CD4-positive, alpha-beta T cell treated with Interleukin-15 for 4 hours (primary cell): ENCODE measurements at places on chromosomes 13 and 19.
A peak's percentile ranks its signal among the peaks of the same experiment; 100 is the strongest.

GRCh38 chr13:41387576-41387975 is 69.8 kb upstream of the RGCC start:
- no peak for DNase-seq

DNA sequence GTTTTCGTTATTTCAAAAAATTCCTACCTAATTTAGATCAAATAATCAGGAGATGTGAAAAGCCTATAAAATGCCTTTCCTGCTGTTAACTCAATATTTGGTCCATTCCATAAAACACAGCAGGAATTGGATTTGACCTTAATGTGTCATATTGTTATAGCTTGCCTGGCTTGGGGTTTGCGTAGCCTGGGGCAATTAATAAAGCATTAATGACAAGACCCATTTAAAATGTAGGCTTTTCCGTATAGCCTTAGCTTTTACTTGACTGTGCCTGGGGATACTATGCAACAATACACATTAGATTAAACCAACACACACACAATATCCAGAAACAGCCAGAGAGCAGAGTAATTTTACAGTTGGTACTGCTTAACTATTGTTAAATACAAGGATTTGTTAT is 117.2 kb upstream of the MAB21L1 start:
- no peak for DNase-seq

- DNase-seq: no peak
These were observed 113.7 kb downstream of the RFC3 start for GRCh38 chr13:33931397-33932311.

DNA sequence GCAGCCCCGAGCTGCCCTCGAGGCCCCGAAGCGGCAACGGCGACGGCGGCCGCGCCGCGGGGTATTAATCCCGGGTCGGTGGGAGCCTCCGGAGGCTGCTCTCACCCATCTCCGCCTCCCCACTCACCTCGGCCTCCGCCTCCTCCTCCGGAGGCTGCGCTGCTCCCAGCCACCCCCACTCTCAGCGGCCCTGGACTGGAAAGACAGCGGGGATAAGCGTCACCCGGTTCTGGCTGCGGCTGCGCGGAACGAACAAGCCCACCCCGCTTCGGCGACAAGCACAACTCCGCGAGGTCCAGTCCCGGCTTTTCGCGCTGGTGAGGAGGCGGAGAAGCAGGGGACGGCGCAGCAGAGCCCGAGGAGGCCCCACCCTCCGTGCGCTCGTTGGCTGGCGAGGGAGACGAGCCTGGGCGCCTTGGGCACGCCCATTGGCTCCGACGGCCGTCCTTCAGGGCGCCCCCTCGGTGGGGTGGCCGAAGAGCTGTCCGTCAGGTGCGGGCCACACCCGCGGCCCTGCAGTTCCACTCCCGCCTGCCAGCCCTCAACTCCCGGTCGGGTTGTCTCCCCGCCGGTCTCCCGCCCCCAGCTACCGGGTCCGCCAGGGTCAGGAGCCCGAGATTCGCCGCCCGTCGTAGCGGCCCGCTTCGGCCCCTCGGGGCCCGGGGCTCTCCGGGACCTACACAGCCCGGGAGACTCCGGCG is at the start of gene ZMYM5:
TSS of gene ZMYM5 (minus strand) at position 327 of the 701 bp plus-strand sequence. CDS start 11,469 bp downstream, outside the sequence.
- DNase-seq: peak; percentile 96

- DNase-seq: no peak
These were observed 22.5 kb downstream of the DOT1L start for GRCh38 chr19:2186071-2186846.

- DNase-seq: no peak
These were observed 1730.9 kb downstream of the PCDH9 start for GRCh38 chr13:65499256-65499655.

DNA sequence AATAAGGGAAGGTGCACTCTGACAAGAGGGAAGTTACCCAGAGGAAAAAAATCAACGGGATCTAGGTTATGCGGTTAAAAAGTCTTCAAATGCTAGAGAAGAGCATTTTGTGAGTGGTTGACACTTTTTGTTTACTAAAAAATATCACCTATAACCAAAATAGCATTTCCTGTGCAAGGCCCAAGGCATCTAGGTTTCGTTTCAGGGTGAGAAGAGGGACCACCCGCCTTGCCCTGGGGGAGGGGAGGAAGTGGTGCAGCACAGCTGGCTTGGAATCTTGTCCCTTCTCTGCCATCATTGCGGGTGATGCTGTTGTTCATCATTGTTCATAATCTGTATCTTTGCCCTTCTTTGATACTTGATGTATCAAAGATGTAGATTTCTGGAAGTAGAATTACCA is 80.6 kb downstream of the NUFIP1 start:
- DNase-seq: no peak

- no peak for DNase-seq
These were observed 18.9 kb downstream of the CCDC97 start for GRCh38 chr19:41328842-41329225.

DNA sequence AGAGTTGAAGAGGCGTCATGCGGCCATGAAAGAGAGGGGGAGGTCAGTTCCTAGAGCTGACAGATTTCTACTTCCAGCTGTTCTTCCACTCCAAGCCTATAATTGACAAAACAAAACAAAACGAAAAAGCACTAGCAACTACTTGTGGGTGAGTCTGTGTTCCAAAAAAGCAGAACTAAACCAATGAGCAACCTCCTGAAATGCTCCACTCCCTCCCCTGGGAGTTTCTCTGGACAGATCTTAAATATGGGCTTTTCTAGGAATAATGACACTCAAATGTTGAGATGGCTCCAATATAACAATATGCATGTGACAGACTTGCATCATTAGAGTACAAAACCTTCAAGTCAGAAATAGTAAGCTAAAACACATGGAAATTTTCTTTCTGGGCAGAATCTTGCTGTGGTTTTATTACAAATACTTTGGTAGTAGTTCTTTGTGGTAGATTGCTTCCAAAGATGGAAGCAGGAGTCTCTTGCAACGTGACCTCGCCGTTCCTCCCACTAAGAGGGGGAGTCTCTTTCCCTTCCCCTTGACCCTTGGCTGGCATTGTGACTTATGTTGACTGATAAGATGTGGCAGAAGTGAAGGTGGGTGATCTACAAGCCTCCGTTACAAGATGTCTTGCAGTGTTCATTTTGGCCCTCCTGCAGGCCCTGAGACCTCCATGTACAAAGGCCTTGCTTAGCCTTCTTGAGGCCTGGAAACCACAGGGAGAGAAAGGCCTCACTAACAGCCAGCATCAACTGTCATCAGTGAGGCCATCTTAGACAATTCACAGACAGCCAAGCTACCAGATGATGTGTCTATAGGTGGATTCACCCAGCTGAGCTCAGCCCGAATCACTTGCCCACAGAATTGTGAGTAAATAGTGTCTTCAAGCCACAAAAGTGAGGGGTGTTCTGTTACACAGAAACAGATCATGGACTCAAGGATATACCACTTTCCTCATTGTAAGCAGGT is 173.1 kb upstream of the RFC3 start:
- no peak for DNase-seq

DNA sequence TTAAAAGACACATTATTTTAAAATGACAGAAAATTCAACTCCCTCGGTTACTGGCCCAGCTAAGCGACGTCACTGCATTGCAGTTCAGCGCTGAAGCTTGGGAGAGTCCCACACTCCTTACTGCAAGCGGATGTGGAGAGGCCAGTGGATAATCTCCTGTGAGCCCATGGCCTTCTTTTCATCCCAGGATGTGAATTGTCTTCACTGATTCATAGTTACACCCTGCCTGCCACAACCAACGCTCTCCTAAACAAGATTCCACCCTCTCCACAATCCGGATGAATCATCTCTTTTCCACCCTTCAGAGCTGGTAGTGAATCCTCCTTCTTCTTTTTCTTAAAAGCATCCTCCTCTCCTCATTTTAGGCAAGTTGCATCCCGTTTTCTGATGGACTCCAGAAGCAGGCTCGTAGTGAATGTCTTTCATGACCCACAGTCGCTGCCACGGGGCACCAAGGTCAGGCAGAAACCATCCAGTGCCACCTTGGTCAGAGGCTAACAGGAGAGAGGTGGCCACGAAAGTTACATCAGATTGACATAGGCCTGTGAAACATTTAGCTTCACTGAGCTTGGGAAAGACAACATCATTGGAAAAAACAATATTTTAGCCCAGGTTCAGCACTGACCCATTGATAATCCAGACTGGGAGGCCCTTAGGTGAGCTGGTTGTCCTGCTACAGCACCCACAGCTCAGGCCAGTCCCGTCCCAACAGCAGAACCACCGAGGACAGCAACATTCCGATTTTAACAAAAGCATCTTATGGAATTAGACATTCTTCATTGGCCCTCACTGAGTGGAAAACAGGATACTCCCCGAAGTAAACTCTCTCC is 2.0 kb downstream of the GJB2 start:
- no peak for DNase-seq

DNA sequence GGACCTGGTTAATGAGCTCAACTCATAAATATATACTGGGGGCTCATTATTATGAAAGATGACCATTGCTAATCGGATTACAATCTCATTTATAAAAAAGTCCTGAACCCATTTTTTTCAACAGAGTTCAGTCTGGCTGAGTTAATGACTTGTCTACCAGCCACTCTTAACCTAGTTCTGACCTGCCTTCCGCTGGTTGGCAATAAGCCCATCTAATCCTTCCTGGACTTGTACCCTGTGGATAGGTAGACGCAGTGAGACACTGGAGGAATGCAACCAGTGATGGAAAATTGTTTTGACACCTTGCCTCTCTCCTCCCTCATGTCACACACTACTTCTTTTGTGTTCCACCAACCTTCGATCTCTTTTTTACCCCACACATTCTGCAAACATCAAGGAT is 279.9 kb downstream of the FOXO1 start:
- DNase-seq: no peak

GRCh38 chr19:33819880-33820781 is 23.5 kb downstream of the KCTD15 start:
- peak; percentile 47 for DNase-seq

- no peak for DNase-seq
These were observed 614.4 kb upstream of the PCDH9 start for GRCh38 chr13:67844574-67844973.

GRCh38 chr13:28099396-28100149 is 803 bp downstream of the FLT3 start:
- no peak for DNase-seq

GRCh38 chr13:39273953-39274738 is 235.9 kb downstream of the NHLRC3 start:
- DNase-seq: no peak

DNA sequence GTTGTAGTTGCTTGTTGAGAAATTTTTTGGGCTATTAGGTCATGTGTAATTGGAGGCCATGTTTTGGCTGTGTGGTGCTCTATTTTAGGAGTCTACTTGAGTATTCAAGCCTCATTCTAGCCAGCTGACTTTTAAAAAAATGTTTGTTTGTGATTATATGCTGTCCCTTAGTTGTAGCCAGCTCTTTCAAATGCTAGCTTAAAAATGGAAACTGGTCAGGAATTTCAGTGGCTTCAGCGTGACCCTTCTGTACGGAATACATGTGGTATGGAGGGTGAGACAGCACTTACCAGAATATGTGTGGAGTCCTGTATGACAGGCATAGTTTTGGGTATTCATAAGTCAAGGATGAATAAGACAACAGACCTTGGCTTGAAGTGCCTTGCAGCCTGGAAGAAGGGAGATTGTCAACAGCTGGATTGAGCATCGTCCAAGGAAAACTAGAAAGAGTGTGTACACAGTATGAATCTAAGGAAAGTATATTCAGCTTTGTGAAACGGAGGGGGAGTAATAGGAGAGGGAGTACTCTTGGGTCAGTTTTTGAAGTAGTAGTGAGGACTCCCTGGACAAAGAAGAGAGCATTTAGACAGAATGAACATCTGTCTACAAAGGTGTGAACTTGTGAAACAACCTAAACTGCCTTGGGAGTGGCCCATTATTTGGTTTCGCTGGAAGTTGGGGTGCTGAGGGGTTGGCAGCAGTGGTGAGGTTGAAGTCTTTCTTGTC is 20.0 kb upstream of the WTIP start:
- no peak for DNase-seq

DNA sequence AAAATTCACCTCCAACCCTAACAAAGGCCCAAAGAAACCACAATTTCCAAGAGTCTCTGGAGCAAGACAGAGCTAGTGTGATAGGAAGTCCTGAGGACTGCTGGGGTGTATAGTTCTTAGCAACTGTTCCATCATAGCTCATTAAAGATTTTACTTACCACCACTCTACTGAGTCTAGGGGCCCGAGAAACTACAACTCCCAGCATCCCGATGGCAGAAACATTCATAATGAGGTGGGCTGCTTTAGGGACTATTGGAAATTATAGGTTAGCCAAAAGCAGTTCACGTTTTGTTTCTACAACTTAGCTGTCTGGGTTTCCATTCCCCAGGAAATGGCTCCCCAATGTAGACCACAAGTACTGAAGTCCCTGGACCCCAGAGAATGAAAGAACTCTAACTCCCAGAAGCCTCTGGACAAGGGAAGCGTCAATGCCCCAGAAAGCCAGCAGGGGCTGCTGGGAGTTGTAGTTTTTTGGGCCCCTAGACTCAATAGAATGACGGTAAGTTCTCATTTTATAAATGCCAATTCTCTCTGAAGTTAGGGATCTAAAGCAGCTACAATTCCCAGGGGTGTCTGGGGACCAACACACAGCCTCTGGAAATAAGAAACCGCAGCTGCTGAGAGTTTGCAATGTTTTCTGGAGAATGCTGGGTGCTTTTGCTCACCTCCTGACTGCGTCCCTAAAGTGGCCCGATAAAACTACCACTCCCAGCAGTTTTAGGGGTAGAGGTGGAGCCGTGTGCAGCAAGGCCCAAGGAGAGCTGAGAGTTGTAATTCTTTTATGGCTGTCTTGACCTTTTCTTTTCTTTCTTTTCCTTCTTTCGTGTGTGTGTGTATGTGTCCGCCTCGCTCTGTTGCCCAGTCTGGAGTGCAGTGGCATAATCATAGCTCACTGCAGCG is 11.1 kb downstream of the FTL start:
- peak; percentile 30 for DNase-seq

GRCh38 chr13:19888799-19889198 is 25.4 kb upstream of the ZMYM5 start:
- DNase-seq: peak; percentile 13

- DNase-seq: no peak
These were observed 945.5 kb upstream of the SLC10A2 start for GRCh38 chr13:104011505-104012241.

DNA sequence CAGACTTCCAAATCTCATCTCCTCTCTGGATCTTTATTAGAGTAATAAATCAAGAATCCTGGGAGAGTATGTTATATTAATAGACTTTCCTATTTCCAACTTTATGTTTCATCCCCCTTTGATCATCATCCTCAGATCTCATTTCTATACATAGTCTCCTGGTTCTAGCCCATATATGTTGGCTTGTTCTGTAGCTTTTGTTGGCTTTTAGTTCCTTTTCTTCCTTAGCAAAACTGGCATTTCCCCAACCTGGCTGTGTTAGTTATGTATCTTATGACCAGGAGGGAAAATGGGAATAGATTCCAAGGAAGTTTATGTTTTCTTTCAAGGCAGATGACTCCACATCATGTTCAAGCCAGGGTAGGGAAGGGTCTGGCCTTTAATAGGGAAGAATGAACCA is 2464.5 kb downstream of the PCDH9 start:
- no peak for DNase-seq

DNA sequence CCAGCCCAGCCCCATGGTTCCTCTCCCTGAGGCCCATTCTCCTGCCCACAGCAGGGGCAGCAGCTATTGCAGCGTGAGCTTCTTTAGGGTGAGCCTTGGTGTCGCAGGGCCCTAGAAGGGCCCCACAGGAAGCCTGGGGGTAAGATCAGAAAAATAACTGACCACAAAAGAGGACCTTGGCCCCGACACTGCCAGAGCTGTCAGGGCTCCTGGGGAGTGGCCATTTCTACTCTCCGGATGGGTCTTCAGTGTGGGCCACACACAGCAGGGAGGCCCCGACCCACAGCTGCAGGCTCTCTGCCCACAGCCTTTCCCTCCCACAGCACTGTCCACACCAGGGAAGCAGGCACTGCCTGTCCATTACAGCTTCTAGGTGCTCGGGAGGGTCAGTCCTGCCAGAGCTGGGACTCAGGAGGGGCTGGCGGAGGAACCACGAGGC is 3.5 kb upstream of the SIGLEC8 start:
- DNase-seq: no peak
